Central memory CD4-positive, alpha-beta T cell (primary cell): ENCODE measurements at places on chromosomes 3 and 15.

DNA sequence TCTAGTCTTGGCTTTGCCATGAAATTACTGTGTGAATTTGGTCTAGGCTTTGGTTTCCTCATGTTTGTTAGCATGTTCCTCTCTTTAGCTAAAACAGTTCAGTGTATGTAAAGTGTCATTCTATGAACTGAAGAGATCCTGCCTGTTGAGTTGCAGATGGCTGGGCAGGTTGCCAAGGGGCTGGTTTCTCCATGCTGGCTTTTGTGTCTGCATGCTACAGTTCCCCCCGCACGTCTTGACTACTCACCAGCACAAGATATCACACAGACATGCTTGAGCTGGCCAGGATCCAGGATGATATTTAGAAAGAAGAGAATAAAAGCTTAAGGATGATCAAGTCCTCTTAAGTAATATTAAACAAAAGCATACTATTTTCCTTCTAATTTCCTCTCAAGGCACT lies 90.2 kb downstream of the CERS3 start:
- DNase-seq = no peak

DNA sequence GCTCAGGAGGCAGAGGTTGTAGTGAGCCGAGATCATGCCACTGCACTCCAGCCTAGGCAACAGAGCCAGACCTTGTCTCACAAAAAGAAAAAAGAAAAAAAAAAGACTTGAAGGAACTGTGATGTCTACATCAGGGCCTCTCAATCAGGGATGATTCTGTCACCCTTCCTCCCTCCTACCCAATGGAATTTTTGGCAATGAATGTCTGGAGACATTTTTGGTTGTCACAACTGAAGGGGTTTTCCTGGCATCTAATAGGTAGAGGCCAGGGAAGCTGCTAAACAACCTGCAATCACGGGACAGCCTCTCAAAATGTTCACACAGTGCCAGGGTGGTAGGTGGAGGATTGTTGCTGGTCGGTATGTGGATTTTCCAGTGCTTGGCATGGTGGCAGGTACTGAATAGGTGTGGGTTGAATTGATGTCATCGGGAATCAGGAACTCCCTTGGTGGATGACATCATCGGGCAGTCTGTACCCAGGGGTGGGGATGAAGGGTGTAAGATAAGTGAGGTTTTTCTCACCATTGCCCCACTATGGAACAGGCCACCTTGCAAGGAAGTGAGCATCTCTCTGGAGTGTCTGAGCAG lies 71.3 kb downstream of the MESD start:
- no peak for DNase-seq

- no peak for DNase-seq
Measured at GRCh38 chr15:74657846-74658245, 38.0 kb downstream of the EDC3 start.

DNA sequence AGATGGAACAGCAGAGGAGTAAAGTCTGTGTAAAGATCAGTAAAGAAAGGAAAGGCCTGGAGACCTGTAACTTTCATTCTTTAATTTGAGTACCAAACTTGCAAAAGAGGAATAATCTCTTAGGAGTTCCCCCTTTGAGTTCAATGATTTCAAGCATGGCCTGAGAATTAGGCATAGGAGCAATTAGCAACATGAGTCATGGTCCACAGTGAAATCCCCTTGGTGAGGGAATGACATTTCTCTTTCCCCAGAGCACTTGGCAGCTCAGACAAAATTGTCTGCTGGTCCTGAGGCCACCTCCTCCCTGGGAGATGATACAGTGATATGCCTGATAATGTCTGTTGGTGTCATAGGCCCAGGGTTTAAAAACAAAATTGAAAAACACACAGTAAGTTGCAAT lies 81.4 kb upstream of the CRBN start:
- DNase-seq = no peak

- no peak for DNase-seq
Measured at GRCh38 chr3:124847051-124847450, 40.1 kb downstream of the ITGB5 start.

DNA sequence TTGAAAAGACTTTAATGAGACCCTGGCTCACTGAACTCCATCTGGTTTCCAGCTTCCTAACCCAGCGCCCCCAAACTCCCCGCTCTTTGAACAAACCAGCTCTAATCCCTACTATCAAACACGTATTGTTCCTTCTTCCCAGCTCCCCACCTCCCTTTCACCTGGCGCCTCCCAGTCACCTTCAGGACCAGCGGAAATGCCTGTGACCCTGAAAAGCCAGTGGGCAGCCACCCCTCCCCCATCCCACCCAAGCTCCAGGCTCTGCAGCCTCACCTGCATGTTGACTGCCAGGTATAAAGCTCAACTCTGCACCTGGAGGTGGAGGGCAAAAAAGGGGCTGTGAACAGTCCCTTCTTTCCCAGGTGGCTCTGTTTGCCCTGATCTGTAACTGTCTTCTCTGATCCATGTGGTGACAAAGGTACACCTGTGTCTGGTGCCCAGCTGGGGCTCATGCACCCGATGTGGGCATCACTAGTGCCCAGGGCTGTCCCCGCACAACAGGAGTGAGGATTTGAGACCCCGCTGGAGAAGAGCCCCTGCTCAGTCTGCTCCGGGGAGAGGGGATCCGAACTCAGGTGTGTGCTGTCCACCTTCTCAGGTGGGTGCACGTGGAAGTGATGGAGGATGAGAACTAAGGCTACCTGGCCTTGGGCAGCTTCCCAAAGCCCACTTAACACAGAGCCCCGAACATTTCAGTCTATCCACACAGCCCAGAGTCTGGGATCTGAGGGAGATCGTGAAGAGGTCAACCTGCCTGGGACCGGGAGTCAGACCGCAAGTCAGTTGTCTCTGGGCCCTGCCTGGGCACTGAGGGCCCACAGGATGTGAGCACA lies 128.9 kb downstream of the NSMCE3 start:
- DNase-seq = no peak

DNA sequence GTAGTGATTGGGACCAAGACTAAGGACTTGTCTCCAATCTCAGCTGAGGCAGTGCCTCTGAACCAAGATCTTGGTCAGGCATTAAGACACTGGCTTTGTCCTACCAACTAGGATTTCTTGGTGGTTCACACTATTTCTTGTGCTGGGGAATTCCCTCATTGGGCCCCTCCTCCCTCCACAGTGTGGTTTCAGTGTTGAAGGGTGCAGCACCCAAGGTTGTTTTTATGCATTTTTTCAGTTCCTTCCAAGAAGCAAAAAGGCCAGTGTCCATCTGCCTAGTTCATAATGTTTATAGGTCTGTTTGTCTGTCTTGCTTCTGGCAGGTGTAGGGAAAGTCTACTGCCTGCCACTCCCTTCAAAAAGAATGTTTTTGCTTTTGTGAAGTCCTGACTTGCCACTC lies 10.6 kb upstream of the ITPKA start:
- peak; percentile 33 for DNase-seq

- DNase-seq = no peak
Measured at GRCh38 chr15:90205886-90206285, 4.8 kb downstream of the SEMA4B start.

- no peak for DNase-seq
Measured at GRCh38 chr15:73284090-73284716, 84.6 kb downstream of the HCN4 start.

DNA sequence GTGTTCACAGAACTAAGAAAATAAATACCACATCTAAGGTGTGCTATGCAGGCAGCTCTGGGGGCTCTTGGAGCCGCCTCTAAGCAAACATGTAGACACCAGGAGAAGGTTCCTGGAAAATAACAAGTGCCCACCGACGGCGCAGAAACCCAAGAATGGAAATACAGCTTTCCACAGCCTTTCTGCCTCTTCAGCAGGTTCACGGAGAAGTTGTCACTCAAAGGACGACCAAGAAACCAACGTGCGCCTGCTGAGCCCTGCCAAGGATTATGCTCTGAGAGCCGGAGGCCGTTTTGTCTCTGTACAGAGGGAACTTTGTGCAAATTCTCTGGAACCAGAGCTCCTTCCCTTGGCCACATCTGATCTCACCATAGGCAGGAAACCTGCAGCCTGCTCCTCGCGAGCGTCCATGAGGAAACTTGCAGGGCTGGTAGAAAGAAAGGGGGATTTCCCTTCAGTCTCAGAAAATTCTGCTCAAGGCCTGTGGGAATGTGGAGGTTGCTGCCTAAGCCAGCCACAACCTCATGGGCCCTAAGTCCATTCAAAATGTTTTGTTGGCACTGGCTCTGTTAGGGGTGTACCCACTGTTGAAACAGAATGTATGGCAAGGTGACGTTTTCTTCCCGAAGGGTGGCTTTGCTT lies 40.6 kb upstream of the ETV5 start:
- DNase-seq = no peak

- DNase-seq = no peak
Measured at GRCh38 chr3:171427771-171428320, 32.4 kb downstream of the TNIK start.

- DNase-seq = no peak
Measured at GRCh38 chr15:90716317-90716975, 700 bp upstream of the BLM start.
